Activated CD8-positive, alpha-beta T cell treated with anti-CD3 and anti-CD28 coated beads for 36 hours (primary cell): ENCODE measurements at places on chromosomes 7 and 10. TPM values are rescaled to one million over a fixed set of nuclear protein-coding genes. Genes with fewer than 3 reads are reported as not detected.

GRCh38 chr10:93958834-93959233 lies 34.9 kb upstream of the PLCE1 start:
- no peak for DNase-seq

- DNase-seq: no peak
These were observed 10.2 kb downstream of the APBB1IP start for GRCh38 chr10:26448292-26448691.

GRCh38 chr7:137609500-137609899 lies 237.3 kb downstream of the DGKI start:
- no peak for DNase-seq

The AGR2 gene
- total RNA-seq: not detected

The PDE6C gene
- total RNA-seq: not detected

- DNase-seq: no peak
These were observed 348.8 kb downstream of the SDK1 start for GRCh38 chr7:3649678-3650440.

The PSMA2 gene
- 197 TPM for total RNA-seq
